ENCODE measurements at places on chromosomes 5 and 9. TPM values are rescaled to one million over a fixed set of nuclear protein-coding genes. Genes with fewer than 3 reads are reported as not detected.

Gene CATSPER3
- 1.3 TPM for total RNA-seq

Gene STPG3
- not detected for total RNA-seq

Gene KCNIP1
- 18.2 TPM for total RNA-seq

Gene LCP2
- total RNA-seq: not detected

DNA sequence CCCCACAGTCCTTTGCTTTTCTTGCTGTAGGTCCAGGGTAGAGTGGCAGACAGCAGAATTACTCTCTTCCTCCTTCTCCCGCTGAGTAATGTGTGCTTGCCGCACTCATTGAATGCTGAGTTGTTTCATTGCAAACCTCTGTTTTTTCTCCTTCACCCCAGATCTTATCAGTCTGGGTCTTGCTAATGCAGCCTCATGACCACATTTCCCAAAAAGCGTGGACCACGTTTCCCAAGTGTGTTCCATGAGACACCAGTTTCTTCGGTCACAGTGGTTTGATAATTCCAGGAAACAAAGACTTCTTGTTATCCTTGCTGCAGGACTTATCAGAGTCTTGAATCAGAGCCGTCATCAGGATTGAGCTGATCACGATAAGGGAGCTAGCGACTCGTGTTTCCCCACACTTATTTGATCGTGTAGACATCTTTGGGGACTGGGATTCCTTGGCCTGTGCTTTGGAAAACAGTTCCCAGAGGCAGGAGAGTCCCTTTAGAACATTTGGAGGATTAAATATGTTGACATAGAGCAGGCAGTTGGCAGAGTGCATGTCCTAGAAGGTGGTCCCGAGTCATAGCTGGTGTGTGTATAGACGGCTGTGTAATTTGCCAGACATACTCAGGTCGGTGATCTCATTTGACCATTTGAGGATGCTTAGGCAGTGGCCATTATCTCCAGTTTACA lies 4.4 kb downstream of the LRRC8A start:
- H3K4me1 ChIP-seq: peaks cover 12% of the 10 kb centered on the region
- H3K36me3 ChIP-seq: peaks cover 6% of the 10 kb centered on the region
- H3K4me3 ChIP-seq: no peak overlapping the region
- no peak for DNase-seq
- H3K27ac ChIP-seq: no peak overlapping the region

- H3K4me3 ChIP-seq: no peak overlapping the region
- H3K27me3 ChIP-seq: no peaks in the 10 kb centered on the region
- H3K36me3 ChIP-seq: no peaks in the 10 kb centered on the region
- H3K27ac ChIP-seq: no peak overlapping the region
Measured at GRCh38 chr9:109997682-109998081, 210.3 kb downstream of the C9orf152 start.

GRCh38 chr5:89560696-89561095 lies 677.7 kb upstream of the MEF2C start:
- no peaks in the 10 kb centered on the region for H3K4me1 ChIP-seq
- no peaks in the 10 kb centered on the region for H3K36me3 ChIP-seq
- H3K27ac ChIP-seq: no peak overlapping the region
- no peak overlapping the region for H3K4me3 ChIP-seq
- no peaks in the 10 kb centered on the region for H3K27me3 ChIP-seq

- no peaks in the 10 kb centered on the region for H3K36me3 ChIP-seq
- DNase-seq: no peak
- peaks cover 26% of the 10 kb centered on the region for H3K4me1 ChIP-seq
- no peaks in the 10 kb centered on the region for H3K27me3 ChIP-seq
Measured at GRCh38 chr5:45410304-45410995, 285.7 kb downstream of the HCN1 start.

Data from progenitor cell of endocrine pancreas (in vitro differentiated cells).